AG08396 (cell line): ENCODE measurements at places on chromosomes 2 and 18.

GRCh38 chr2:44170311-44170717 is 1.6 kb downstream of the PPM1B start:
- DNase-seq, result no peak

- DNase-seq, result no peak
Measured at GRCh38 chr2:8329660-8330622, 351.9 kb upstream of the ID2 start.

GRCh38 chr18:73409242-73409641 is 541.5 kb upstream of the NETO1 start:
- no peak for DNase-seq

DNA sequence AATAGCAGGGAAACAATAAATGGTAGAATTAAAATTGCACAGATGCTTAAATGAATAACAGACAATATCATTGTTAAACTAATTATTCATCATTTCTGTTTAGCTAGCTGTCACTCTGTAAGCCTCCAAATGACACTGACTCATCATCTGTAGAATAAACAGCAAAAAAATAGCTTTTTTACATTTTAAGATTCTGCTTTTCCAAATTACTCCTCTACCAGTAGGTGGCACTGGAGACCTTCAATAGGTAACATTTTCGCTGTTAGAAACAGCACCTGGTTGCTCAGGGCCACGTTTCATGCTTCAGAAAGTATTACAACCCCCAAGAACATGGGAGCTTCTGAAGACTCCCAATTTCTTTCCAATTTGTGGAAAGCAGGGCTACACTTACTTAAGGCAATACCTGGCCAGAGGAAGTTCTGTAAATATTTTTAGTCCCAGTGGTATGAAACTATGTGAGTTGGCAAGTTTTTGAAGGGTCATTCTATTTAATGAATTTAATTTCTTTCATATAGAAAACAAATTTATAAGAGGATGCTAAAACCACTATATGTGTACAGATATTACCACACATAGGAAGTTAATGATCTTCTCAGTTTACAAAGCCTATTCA is 45.4 kb downstream of the TTN start:
- peak; percentile 15 for DNase-seq

- no peak for DNase-seq
Measured at GRCh38 chr2:149686136-149687051, 98.8 kb upstream of the MMADHC start.

- no peak for DNase-seq
Measured at GRCh38 chr2:58378152-58378551, 137.0 kb upstream of the FANCL start.

- DNase-seq, result no peak
Measured at GRCh38 chr2:170712653-170713542, 2.2 kb upstream of the SP5 start.

DNA sequence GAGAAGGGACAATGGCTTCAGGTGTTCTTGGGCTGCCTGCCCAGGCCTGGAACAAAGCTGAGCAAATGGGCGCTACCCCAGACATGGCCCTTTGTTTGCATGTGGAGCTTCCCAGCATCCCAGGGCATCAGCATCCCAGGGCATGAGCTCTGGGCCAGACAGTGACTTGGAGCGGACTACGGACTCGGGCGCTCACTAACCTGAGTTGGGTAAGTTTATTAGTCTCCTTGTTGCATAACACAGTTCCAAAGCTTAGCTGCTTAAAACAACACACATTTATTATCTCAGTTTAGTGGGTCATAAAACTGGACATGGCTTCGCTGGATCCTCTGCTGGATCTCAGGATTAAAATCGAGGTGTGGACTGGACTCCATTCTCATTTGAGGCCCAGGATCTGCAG is 35.8 kb downstream of the MC2R start:
- no peak for DNase-seq

- no peak for DNase-seq
Measured at GRCh38 chr2:227398684-227399670, 11.2 kb upstream of the SCYGR1 start.

DNA sequence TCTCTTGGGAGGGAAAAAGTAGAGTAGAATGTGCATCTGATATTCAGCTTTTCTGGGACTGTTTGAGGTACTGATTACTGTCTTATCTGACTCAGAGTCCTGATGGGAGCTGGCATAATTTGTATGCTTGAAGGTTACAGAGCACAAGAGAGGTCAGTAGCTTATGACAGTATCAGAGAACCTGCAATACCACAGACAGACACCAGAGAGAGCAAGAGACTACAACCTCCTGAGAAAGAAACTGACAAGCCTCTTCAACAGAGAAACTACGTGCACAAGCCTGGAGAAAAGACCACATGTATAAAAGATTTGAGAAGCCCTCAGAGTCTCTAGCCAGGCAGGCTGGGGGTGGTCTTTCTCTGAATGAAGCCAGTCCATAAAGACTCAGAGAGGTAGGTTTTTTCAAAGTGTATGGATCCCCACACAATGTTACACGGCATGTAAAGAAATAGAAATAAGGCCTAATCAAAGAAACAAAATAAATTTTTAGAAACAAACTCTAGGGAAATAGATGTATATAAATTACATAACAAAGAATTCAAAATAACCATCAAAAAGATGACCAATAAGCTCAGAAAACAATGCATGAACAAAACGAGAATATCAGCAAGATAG is 568.3 kb downstream of the LRRTM4 start:
- peak; percentile 4 for DNase-seq

DNA sequence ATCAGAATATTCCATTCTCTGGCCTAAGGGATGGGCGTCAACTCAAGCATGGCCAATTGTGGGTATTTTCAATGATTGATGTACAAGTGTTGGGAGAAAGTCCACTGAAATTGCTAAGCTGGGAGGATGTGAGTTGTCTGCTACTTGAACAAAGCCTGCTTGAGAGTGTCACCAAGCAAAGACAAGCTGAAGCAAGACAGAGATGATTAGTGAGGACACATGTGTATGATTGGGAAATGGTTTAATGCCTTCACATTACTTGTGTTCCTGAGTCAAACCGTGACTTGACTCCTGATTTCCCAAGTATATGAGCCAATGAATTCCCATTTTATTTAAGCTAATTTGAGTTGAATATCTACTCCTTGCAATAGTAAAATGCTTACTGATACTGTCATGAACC is 23.7 kb upstream of the NRP2 start:
- DNase-seq, result no peak

- no peak for DNase-seq
Measured at GRCh38 chr2:182280118-182280517, 146.7 kb downstream of the PDE1A start.

- DNase-seq, result no peak
Measured at GRCh38 chr2:3073041-3073595, 304.5 kb downstream of the EIPR1 start.

DNA sequence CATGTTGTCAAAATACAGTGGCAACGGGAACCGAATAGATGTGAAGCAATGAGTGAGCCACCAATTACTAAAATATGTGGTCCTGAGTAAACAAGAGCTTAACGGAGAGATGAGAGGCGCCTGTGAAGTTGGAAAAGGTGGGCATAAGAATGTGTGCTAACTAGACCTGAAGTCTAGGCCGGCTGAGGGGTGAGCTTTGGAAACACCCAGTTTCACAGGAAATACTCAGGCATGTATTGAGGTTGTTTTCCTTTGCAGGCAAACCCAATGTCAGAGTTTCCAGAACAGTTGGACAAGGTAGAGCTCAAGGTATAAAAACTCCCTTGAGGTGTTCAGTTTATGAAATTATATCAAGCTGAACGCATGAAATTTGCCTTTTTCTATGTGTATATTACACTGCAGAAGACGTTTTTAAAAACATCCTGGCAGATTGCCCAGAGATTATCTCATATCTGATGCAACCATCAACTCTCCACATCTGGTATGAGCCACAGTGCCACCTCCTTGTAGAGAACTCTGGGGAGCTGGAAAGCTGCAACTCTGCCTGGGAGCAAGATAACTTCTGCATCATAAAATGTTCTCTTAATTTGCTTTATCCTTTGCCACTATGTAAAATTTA is 3.9 kb upstream of the WDSUB1 start:
- DNase-seq, result peak; percentile 64

GRCh38 chr18:46152808-46153617 is 48.8 kb downstream of the HAUS1 start:
- peak; percentile 27 for DNase-seq

DNA sequence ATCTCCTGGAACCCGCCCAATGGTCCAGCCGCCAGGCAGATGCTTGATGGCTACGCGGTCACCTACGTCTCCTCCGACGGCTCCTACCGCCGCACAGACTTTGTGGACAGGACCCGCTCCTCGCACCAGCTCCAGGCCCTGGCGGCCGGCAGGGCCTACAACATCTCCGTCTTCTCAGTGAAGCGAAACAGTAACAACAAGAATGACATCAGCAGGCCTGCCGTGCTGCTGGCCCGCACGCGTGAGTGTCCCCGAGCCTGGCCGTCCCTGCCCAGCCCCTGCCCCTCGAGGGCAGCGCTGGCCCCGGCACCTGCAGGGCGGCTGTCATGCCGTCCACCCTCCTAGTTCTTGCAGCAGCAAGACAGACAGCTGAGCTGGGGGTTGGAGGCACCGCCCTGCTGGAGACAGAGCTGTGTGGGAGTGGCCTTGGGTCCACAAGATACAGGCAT is 36.7 kb downstream of the MTERF4 start:
- no peak for DNase-seq

DNA sequence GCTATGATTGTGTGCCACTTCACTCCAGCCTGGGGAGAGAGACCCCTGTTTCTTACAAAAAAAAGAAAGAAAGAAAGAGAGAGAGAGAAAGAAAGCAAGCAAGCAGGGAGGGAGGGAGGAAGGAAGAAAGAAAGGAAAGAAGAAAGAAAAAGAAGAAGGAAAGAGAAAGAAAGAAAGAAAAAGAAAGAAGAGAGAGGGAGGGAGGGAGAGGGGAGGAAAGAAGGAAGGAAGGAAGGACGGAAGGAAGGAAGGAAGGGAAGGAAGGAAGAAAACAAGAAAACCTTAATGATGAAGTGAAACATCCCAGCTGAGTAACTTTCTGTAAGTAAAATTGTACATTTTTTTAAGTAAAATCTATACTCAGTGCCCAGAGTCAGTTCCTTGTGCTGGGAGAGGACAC is 75.5 kb upstream of the GLS start:
- no peak for DNase-seq

- DNase-seq, result no peak
Measured at GRCh38 chr18:70172225-70172624, 33.3 kb downstream of the RTTN start.

DNA sequence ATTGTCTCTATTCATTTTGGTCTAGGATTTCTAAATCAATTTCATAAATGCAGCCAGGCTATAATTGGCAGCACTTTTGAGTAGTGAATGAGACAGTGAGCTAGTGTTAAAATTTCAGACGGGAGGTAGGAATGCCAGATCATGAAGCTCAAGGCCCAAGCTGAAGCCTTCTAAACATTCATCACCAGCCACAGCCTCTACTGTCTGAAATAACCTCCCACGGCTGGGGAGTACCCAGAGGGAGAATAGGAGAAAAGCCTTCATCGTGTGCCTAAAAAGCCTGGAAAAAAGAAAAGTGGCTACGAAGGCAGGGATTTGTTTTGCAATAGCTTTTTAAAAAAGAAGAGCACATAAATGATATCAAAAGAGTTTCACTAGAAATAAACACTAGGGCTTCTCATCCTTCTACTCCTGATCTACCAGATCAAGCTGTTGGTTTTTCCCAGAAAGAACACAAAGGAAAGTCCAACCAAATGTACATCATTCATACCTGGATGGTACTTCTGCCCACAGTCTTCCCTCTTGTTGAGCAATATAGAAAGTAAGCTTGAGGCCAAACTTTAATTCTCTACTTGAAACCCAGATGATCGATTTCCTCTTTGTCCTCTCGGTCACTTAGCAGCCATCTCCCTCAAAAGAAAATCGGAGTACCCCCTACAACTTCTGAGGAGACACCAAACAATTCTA is 48.1 kb upstream of the SLC39A10 start:
- no peak for DNase-seq

DNA sequence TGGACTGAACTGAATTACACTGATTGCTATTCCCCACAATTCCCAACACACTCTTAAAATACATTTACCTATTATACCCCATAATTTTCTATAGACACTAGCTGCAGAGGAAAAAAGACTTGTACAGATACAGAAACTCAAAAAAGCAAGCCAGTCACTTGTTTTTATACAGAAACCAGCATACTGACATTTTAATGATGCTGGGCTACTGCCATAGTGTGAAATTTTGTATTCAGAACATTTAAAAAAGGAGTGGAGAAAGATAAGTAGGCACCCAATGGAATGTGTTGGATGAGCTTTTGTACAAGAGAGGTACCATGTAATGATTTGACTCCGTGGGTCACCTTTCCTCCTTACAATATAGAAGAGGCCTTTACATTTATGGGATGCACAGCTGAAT is 740.1 kb downstream of the PLCL1 start:
- no peak for DNase-seq

- no peak for DNase-seq
Measured at GRCh38 chr2:65281627-65282351, 54.2 kb downstream of the ACTR2 start.

DNA sequence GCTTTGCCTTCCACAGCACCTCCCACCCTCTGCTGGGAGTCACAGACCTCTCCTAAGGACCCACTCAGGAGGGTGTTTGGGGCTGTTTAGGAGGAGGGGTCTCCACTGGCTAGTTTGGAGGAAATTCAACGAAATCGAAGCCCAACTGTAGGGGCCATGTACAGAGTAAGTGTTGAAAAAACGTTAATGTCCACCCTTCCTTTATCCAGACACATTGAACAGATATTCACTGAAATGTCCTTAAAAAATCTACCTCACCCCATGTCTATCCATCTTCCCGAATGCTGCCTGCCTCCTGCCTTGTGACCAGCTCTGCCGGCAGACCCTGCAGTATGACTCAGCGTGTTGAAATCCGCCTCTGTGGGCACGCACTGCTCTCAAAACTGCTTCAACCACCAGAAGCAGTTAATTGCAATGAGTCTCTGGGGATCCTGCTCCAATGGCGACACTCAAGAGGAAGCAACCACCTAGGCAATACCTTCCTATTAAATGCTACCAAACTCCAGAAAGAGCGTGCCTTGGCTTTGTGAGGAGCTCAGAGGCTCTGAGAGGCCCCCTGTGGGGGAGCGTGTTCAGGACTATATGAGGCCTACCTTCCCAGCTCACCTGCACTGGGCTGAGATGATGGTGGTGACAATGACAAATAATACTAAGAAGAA is 61.4 kb upstream of the RTN4 start:
- peak; percentile 74 for DNase-seq

DNA sequence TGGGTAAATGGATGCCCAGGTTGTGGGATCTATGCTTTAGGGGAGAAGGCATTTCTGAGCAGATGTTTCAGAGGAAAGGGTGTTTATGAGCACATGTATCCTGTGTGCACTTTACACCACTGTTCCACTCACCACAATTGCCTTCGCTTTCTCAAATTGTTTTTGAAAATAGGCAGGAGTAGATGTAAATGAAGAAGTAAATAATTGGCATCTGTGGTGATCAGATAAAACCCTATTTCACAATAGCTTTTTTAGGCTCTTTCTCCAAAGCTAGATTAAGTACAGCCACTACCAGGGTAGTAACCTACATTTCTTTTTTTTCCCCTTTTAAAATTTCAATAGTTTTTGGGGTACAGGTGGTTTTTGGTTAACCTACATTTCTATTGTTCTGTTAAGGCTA is 40.6 kb downstream of the TMEM178A start:
- DNase-seq, result no peak
